ENCODE measurements at places on chromosomes 3 and 15. TPM values are rescaled to one million over a fixed set of nuclear protein-coding genes. Genes with fewer than 3 reads are reported as not detected.
A peak's percentile ranks its signal among the peaks of the same experiment; 100 is the strongest.

GRCh38 chr3:49535971-49536874, 18.1 kb upstream of the BSN start:
- no peak for DNase-seq

GRCh38 chr3:112042842-112043280, 8.3 kb downstream of the TMPRSS7 start:
- no peak for DNase-seq

- DNase-seq = no peak
Measured at GRCh38 chr3:155701882-155702465, 42.9 kb downstream of the PLCH1 start.

- DNase-seq = no peak
Measured at GRCh38 chr3:4387210-4388204, 79.6 kb downstream of the SUMF1 start.

- no peak for DNase-seq
Measured at GRCh38 chr3:184218814-184219213, 10.6 kb upstream of the VWA5B2 start.

OR5K2 gene
- not detected for total RNA-seq

DNASE1L3 gene
- not detected for total RNA-seq

SAMD7 gene
- total RNA-seq = not detected

GRCh38 chr3:135081451-135081850, 286.4 kb downstream of the EPHB1 start:
- DNase-seq = no peak

DNA sequence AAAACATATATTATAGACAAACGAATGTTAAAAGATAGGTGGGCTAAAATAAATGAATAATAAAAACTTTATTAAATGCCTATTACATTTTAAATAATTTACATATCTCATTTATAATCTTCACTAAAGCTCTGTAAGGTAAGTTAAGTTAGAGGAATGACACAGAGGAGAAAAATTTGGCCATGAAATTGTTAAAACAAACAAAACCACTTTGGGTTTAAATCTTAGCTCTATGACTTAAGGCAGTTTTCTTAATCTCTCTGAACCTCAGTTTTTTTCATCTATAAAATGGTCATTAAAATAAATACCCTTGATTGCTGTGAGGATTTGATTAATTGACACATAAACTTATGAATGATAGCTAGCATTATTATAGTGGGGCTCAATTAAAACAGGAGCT, 404.8 kb upstream of the ATP11B start:
- DNase-seq = no peak

DNA sequence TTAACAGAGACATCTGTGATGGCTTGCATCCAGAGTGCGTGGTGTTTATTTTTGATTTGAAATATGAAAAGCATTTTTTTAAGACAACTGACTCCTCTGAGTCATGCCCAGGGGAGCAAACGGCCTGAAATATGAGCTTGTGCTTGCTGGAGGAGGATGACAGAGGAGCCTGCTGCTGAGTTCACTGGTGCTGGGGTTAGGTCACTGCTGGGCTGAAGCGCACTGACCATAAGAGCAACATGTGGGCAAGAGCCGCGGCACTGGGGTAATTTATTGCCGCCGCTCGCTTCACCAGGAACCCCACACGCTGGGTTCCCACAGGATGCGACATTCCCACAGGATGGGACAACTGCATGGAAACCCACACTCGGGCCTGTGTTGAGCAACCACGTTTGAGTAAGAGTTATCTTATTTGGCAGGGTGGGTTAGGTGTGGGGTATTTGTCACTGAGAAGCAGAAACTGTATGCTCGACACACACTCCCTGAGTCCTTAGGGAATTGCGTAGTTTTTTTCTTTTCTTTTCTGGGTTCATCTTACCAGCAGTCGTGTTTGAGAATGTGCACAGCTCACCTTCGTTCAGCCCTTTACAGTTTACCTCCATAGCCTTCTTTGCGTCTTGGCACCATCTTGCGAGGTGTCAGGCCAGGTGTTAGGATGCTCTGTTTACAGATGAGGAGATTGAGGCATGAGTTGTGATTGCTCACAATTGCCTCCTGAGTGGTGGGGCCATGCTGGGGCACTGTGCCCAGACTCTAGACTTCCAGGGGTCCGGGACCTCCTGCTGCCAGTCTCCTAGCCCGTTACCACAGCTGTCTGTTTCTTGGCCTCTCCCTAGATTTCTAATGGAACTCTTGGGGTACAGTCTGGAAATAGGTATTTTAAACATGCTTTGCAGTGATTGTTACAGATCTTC, 60.4 kb downstream of the SMAD3 start:
- DNase-seq = no peak

GRCh38 chr15:96209285-96209735, 121.2 kb upstream of the NR2F2 start:
- no peak for DNase-seq

RASGRP1 gene
- 0.85 TPM for total RNA-seq

DNA sequence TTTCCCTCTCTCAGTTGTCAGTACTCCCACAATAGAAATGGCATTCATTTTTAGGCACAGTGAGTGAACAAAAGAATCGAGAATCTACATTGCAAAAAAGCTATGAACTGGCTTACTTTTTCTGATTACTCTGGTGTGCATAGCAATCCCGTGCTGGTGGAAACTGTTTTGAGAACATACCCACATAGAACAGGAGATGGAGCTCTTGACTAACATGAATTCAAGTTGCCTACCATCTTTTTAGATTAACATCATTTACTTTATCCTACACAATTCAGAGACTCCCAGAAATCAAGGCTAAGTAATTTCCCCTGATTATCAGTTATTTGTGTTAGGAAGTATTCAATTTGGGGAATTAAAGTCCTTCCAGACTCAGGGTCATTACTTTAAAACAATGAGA, 326.6 kb downstream of the ARPP21 start:
- no peak for DNase-seq

DNA sequence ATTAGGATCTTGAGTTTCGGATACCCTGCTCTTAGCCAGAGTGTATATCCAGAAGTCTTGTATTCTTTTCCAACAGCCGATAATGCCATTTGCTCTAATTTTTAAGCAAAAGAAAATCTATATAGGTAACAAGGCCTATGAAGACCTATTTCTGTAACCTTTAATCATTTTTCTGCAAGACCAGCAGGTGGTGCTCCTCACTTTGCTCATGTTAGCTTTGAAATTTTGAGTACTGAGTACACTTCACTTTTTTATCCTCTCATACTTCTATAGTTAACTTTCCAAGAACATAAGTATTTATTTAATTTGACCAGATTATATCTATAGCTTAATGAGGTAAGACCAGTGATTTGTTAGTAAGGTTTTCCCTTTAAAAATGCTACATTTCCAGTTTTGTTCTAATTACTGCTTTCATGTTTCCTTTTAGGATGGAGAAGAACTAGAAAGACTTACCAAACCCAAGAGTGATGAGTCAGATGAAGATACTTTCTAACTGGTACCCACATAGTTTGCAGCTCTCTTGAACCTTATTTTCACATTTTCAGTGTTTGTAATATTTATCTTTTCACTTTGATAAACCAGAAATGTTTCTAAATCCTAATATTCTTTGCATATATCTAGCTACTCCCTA, 20.5 kb downstream of the SLC35A5 start:
- peak; percentile 28 for DNase-seq
